Stimulated activated CD4-positive, alpha-beta T cell treated with anti-CD3 and anti-CD28 coated beads, Interleukin-4, amount 100 ng/mL, for 1 hour (primary cell): ENCODE measurements at places on chromosomes 7 and 10.

GRCh38 chr7:19437446-19437845 is 271.4 kb downstream of the POLR1F start:
- no peak for DNase-seq

- no peak for DNase-seq
Observed at GRCh38 chr7:120714945-120715344, 143.0 kb downstream of the TSPAN12 start.

DNA sequence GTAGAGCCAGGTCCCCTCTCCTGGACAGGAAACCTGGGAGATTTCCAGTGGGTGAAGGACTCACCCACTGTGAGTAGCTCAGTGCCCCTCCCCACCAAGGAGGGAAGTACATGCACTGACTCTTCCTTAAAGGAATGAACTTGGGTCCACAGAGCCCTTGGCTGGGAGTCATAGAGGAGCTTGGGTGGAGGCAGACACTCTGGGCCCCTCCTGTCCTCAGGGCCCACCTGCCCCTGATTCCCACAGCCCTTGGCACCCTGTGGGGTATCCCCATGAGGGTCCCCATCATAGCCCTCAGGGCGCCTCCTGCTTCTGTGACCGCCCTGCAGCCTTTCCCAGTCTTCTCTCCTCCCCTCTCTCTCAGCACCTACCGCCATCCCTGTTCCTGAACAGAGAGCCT is 3.7 kb downstream of the EN2 start:
- DNase-seq: no peak

- no peak for DNase-seq
Observed at GRCh38 chr10:132722394-132723329, 63.3 kb downstream of the NKX6-2 start.

GRCh38 chr10:20473023-20473760 is 423.9 kb downstream of the NEBL start:
- DNase-seq: no peak
